GM12892 (cell line): ENCODE measurements at places on chromosomes 3 and 15.

GRCh38 chr15:38540510-38540909, 24.1 kb downstream of the RASGRP1 start:
- no peak for DNase-seq

DNA sequence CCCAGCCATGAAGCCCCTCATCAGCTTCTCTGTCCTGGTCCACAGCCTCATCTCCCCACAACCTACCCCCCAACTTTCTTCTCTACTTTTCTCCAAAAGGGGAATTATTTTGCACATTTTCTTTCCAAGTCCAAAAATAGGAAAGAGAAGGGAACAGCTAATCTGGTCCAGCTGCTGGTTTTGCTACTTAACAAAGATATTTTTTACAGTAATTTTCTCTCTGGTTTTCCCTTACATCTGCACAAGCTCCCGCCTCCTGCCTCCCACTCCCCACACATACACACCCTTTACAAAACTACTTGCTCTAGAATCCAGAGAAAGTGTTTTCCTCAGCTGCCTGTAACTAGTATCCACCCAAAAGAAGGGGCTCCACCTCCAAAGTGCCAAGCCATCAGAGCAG, 177.2 kb downstream of the POLR2M start:
- DNase-seq = no peak

DNA sequence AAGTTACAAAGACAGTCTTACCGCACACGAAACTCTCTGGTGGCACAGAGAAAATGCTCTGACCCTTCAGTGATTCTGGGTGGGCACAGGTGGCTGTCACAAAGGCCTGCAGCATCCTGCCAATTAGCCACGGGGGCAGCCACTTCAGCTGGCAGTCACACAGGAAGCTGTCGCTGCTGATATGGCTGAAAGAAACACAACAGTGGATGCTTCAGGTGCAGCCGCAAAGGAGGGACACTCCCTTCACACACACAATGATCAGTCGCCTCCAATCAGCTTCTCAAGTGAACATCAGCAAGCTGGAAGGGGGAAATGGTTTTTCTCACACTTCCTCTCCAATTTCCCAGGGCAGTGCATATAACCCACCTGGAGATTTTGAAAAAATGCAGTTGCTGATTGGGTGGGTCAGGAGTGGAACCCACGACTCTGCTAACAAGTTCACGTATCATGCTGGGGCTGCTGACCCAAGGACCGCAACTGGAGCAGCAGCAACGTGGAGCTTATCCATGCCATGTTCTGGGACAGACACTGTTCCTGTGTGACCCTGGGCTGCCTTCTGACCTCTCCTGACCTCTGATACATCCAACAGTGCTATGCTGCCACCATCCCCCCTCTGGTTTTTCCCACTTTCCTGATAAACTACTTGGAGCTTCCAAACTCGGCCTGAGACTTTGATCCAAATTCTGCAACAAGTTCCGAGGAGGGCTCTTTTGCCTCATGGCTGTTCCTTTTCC, 106.6 kb downstream of the LRIG1 start:
- DNase-seq = no peak

- no peak for DNase-seq
Observed at GRCh38 chr15:42215913-42216829, 8.1 kb upstream of the VPS39 start.

GRCh38 chr3:127356381-127356780, 68.5 kb upstream of the PRR20G start:
- no peak for DNase-seq

DNA sequence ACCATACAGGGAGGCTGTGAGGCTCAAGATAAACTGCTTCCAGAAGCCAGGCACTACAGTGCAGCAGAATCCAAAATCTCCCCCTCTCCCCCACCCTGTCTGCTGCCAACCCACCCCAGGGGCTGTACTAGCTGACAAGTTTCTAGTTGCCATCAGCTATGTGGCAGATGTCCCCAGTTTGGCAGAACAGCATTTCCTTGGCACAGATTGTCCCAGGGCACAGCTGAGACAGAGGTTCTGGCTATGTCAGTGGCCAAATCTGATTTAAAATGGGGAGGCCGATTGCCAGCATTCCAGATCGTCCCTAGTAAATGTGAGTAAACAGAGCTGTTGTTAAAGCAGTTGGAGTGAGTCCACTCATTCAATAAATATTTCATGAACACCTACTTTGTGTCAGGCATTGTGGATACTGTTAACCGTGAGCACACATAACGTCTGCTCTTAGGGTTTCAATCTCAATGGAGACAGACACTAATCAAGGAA, 28.0 kb upstream of the CCDC174 start:
- no peak for DNase-seq

DNA sequence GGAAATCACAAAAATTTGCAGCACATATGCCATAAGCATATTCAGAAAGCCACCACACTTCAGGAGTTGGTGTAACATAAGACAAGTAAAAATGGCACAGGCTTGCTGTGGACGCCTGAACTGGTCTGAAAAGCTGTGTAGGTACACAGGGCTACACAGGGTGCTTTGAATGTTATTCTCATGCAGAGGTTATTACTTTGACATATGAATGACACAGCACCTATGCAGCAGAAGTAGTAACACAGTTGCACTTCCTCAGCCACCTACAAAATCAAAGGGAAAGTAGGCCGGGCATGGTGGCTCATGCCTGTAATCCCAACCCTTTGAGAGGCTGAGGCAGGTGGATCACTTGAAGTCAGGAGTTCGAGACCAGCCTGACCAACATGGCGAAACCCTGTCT, 54.5 kb downstream of the OSBPL10 start:
- DNase-seq = no peak

GRCh38 chr3:147652651-147653366, 243.6 kb downstream of the ZIC1 start:
- DNase-seq = no peak

DNA sequence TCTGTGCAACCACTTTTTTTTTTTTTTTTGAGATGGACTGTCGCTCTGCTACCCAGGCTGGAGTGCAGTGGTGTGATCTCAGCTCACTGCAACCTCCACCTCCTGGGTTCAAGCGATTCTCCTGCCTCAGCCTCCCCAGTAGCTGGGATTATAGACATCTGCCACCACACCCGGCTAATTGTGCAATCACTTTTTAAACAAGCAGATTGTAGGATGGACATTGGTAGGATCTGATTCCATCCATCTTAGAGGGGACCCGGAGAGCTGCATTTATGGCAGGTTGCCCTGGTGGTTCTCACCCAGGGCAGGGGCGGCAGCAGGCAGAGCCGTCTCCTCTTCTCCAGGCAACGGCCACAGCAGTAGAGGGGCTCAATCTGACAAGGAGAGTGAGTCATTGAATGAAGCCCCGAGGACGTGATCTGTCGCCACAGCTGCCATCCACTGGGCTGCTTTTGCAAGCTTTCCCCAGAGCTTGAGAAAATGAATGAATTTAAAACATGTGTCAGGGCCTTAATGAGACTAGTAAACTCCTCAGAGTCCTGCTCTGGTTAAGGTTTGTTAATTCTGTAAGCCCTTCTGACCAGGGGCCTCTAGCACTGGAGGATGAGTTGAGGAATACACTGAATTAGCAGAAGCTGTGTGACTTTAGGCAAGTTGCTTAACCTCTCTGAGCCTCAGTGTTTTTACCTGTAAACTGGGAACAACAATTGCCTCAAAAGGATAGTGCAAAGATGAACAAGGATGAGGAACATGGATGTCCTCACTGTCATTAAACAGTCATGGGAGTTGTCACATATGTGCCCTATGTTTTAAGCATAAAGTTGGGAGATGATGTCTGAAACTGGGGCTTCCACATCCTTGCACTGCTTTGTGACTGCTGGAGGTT, 129.1 kb downstream of the ASB7 start:
- DNase-seq = no peak

DNA sequence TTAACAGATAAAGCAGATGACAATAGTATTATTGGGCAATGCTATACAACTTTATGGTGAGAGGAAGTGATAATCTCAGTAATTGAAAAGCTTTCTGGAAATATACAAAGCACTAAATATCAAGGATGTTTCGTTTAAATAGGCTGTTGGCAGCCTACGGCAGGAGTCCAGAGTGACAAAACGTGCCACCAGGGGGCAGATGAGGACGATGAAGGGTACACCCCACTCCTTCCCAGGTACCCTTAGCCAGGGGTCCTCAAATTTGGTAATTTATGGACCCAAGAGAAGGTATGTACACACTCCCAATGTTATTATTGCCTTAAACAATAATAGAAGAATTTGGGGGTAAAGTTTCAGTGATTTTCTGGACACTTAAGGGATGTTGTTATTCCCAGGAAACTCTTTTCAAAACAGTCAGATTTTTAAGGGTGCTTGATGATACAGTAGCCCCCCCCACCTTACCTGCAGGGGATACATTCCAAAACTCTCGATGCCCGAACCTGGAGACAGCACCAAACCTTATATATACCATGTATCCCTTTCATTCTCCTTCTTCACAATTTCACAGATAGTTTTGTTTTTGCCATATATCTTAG, 1.4 kb upstream of the MAGEL2 start:
- no peak for DNase-seq

DNA sequence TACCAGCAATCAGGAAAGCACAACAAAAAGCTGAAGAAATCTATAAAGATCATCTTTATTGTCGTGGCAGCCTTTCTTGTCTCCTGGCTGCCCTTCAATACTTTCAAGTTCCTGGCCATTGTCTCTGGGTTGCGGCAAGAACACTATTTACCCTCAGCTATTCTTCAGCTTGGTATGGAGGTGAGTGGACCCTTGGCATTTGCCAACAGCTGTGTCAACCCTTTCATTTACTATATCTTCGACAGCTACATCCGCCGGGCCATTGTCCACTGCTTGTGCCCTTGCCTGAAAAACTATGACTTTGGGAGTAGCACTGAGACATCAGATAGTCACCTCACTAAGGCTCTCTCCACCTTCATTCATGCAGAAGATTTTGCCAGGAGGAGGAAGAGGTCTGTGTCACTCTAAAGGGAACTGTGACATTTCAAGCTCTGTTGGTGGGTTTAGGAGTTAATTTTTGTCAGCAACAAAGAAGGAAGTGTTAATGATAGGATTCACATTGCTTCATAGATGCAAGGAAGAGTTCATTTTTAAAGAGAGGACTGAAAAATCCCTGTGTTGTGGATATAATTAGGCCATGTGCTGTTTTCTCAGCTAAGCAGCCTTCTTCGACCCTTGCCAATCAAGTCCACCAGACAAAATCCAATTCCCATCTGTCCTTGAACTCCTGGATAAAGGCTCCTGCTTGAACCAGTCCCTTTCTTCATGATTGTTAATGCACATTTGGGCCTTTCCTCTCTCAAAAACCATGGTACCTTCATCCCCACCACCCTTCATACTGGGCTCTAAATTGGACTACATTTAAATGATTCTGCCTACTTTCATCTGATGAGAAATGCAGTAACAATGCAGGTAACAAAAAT, 1.2 kb downstream of the GPR15 start:
- no peak for DNase-seq

DNA sequence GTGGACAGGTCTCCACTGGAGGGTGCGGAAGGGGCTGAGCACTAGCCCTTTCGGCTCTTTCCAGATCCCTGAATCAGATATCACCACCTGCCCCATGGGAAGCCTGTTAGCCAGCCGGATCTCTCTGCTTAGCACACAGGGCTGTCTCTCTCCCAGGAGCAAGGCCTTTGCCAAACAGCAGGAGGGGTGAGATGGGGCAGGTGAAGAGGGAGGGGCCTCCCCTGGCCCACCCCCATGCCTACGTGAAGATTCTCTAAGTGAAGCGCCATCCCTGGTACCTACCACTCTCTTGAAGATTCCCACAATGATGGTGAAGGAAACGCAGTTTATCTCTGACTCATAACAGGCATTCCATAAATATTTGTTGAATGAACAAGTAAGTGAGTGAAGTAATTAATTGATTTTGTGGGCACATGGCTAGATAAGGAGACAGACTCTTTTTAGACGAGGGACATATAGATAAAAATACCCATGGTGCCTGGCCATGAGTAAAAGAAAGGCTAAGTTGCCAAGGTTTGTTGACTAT, 19.6 kb upstream of the HCN4 start:
- DNase-seq = no peak

DNA sequence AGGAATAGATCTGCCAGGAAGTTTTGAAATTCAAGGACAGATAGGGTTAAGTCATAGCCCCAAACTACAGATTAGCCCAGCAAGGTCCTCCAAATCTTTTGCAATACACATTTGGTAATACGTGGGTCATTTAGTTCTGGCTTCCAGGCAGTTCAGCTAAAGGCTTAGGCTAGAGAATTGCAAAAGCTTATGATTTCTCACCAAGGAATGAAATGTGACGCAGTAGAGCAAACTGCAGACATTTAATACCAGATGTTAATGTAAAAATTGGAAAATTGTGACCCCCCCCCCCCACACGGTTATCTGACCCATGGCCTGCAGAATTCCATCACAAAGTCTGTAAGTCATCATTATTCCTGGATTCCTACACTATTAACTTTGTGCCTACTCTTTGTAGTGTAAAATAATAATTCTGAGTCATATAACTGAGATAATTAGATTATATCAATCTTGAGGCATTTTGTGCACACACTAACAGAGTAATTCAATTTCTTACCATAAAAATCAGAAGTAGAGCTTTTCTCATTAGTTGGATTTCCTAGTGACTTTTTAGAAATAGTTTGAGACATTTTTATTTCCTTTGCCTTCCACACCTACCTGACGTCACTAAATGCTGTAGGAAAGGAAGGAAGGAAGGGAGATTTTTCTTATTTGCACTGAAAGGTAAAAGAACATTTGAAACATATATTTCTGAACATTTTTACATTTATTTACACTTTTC, 235.2 kb downstream of the DTWD1 start:
- DNase-seq = no peak
